ENCODE measurements at places on chromosomes 5 and 9.

GRCh38 chr9:75754080-75754479 lies 136.4 kb upstream of the PCSK5 start:
- no peak for DNase-seq

- peak; percentile 77 for DNase-seq
Measured at GRCh38 chr9:106861640-106862109, 1.3 kb upstream of the ZNF462 start.

DNA sequence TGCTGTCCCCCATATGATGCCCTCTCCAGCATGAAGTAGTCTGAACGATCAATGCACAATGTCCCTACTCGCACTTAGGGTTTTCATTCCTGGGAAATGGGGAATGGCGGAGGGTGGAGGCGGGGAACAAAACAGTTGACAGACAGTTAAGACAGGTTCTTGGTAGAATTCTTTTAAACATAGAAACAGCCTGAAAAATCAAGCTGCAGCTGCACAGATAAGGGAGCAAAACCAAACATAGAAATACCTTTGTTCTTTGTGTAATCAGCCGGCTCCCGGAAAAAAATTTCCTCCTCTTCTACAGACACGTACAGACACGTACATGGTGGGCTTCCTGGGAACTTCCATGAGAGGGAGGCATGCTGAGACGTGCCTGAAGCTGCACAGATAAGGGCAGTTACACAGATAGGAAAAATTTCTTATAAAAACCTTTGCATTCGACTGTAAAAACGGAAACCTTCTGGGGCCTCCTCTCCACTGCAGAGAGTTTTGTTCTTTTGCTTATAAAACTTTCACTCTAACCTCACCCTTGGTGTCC lies 662.4 kb upstream of the PTPRD start:
- no peak for DNase-seq

DNA sequence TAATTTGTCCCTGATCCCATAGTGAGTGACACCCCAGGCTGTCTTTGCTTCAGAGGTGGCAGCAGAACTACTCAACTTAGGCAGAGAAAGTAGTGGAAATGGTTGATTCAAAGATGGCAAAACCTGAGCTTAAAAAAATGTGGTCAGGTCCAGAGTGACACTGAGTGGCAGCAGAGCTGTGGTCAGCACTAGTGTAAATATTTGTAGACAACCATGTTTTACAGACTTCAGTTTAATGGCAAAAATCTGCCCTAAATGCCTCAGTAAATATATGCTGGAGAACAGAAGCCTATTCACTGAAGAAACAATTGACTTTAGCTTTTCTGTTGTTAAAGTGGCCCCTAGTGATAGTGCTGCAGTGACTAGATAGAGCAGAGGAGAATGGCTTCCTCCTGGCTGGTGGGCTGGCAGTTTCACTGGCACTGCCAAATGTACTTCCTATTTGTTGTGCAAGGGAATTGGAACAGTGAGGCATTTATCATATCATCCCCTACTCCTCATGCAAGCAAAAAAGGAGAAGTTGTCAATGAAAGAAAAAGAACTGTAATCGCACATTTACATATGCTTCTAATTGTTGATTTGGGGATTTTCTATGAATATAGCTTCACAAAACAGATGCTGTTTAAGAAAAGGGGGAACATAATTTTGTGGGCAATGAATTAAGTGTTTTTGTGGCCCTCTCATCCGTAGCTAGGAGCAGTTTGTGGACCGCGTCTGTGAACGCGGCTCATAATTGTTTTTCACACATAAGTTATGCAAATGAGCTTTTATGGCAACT lies 12.0 kb downstream of the PBX3 start:
- peak; percentile 16 for DNase-seq

DNA sequence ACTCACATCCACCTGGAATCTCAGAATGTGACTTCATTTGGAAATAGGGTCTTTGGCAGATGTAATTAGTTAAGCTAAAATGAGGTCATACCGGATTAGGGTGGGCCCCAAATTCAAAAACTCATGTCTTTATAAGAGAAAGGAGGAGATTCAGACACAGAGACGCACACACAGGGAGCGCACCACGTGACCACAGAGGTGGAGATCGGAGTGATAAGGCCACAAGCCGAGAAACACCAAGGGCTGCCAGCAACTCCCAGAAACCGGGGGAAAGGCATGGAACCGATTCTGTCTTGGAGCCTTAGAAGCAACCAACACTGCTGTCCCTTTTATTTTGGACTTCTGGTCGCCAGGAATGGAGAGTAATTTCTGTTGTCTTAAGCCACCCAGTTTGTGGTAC lies 31.8 kb upstream of the LMX1B start:
- DNase-seq, result no peak

GRCh38 chr9:29830821-29831220 lies 2257.5 kb upstream of the C9orf72 start:
- DNase-seq, result peak; percentile 70

GRCh38 chr5:2761921-2762488 lies 10.5 kb upstream of the IRX2 start:
- peak; percentile 9 for DNase-seq

GRCh38 chr9:125492719-125493118 lies 214.3 kb downstream of the MAPKAP1 start:
- no peak for DNase-seq

- no peak for DNase-seq
Measured at GRCh38 chr9:4140362-4140761, 159.5 kb downstream of the GLIS3 start.

DNA sequence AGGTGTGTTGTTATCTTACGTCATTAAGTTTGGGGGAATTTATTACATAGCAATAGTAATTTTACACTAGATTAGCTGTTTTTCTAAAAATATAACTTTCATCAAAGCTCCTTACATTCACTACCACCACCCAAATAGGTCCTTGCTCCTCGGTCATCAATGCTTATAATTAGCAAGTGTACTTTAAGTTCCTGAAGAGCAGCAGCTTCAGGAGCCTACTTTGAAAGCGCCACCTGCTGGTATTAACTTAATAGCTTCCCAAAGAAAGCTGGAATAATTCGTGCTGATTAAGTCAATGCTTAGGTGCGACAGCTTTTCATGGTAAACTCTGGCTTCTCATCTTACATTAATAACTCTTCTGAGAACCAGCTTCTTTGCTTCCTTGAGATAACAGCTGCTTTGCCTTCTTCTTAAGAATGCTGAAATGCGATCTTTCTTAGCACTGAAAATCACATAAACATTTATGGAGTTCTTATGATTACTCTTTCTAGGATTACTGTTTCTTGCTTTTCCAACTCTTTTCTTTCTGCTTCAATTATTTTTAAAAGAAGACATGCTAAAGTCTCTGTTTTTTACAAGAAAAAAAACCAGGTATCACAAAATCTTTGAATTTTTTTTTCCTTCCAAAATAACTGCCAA lies 10.0 kb upstream of the C5 start:
- peak; percentile 91 for DNase-seq

GRCh38 chr9:90640361-90640760 lies 2.3 kb downstream of the DIRAS2 start:
- DNase-seq, result no peak

DNA sequence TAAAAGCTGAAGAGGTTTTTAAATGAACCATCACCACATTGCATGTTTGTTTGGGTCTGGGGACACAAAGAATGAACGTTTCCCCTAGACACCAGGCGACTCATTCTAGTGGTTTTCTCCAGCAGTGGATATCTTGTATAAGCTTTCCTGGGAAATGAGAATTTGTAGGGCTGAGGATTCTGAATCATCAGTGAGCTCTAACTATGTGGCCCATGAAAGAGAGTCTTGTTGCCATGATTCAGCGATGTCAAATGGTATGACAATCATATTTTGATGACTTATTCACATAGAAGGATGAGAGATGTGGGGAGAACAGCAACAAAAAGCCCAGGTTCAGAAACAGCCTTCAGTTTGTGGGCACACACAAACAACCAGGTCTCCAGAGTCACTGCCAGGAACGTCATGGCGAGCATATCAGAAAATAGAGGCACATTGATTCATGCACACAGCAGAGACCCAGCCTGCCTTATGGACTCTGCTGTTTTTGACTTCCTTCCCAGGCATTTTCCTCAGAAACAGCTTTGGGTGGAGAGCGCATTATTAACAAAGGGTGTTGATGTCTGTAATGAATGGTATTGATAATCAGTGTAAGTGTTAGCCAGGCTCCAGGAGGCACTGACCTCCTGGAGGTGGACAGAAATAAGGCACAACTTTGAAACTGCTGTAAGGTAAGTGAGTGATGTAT lies 13.3 kb downstream of the ZNF474 start:
- no peak for DNase-seq

DNA sequence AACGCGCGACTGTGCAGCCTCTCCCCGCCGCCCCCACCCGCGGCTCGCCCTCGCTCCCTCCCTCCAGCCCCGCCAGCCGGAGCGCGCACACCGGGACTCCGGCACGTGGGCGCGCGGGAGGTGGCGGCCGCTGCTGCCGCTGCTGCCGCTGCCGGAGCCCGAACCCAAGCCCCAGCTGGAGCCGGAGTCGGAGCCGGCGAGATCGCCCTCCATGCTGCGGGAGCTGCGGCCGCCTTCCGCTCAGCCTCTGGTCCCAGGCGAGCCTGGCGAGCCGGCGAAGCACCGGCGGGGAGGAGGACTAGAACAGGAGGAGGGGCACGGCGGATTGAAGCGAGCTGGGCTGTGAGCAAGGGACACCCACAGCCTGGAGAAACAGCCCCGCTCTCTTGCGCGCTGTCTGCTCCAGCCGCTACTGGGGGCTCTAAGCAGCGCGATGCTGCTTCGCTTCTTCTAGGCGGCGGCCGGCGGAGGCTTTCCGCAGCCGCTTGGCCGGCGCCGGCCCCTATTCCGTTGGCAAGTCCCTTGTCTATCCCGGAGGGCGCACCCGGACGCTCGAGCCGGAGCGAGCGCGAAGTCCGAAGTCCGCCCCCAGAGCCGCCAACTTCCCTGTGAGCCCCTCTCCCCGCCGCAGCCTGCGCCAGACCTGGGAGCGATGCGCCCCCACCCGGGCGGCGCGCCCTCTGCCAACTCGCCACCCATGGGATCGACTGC lies 598.7 kb upstream of the SGCD start:
- DNase-seq, result peak; percentile 84

- no peak for DNase-seq
Measured at GRCh38 chr9:6716766-6717165, 41.0 kb upstream of the KDM4C start.

GRCh38 chr5:134592141-134592746 lies 40.4 kb downstream of the SAR1B start:
- no peak for DNase-seq

- no peak for DNase-seq
Measured at GRCh38 chr9:84278130-84278529, 62.4 kb downstream of the SLC28A3 start.

GRCh38 chr9:7088611-7089010 lies 330.8 kb downstream of the KDM4C start:
- DNase-seq, result no peak

- no peak for DNase-seq
Measured at GRCh38 chr9:1882711-1883403, 132.3 kb upstream of the SMARCA2 start.

DNA sequence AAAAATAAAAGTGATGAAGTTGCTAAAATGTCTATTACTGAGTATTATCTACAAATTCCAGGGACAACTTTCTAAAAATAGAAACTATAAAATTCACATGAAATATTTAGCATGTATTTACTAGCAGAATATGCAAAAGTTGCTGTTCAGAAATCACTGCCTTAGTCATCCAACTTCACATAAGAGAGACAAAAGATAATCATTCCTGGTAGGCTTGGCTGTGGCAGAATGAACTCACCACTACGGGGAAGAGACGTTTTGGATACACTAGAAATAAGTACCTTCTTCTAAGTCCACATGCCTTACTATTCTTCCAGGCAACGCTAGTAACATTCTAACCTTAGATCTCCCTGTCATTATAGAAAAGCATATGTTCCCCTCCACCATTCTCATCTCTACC lies 272.2 kb downstream of the BNC2 start:
- DNase-seq, result no peak

DNA sequence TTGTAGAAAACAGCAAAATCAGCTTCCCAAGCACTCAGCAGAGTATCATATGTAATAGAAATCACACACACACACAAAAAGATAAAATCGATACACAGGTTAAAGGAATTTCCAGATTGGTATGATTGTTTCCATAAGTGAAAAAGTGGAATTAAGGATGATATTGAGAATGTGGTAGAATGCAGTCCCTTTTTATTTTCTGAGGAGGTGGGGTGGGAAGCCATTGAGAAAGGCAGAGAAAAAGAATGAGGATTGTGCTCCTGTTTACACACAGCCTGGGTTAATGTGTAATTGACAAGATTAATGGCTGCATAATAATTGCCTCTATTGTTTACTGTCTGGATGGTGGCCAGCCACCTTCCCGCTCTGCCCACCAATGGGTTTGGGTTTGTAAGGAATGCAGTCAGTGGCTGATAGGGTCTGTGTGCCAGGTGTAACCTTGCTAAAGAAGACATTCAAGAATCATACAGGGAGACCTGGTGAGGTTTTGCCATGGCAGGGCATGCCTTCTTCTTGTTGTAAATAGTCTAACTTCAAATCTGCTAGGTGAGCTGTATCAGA lies 177.2 kb upstream of the MAP3K1 start:
- DNase-seq, result peak; percentile 44

DNA sequence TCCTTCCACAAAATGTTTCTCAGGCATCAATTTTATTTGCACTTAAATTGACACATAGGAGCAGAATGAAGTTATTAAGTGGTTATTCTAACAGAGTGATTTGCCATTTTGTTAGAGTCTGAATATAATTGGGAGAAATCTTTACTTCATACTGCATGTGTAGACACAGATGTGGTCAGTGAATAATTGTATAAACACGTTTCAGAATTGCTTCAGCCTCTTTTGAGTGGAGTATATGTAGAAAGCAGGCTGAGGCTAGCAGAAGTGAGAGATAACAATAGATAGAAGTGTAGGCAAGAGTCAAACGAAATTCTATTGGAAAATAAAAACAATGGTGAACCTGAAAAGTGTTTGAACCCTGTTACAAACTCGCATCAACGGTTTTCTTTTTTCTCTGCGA lies 270.7 kb downstream of the TMEM167A start:
- DNase-seq, result no peak

DNA sequence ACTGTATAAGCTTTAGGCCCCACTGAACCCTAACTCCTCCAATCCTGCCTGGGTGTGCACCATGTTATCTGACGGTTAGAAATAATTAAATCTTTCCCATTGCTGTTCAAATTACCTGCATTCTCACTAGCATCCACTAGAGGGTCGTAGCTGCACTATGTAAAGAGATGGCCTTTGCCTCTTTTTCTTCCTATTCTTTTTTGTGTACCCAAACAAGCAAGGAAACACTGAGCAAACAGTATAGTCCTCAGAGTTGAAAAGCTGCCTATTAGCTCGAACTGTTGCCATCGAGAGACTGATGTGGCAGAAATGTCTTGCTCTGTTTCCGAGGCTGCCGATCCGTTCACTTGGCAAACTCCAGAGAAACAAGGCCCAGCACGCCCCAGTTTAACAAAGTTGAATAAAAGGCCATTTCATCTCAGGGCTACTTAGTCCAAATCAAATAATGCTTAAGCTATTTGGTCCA lies 163.8 kb upstream of the TRPM3 start:
- DNase-seq, result peak; percentile 80

GRCh38 chr5:150520747-150521521 lies 13.0 kb downstream of the NDST1 start:
- no peak for DNase-seq

- DNase-seq, result no peak
Measured at GRCh38 chr9:129365196-129365595, 187.1 kb upstream of the IER5L start.

GRCh38 chr9:14438232-14439021 lies 124.5 kb upstream of the NFIB start:
- DNase-seq, result peak; percentile 23

All from NCI-H82 (cell line).